ENCODE measurements at places on chromosomes 1 and 21.

DNA sequence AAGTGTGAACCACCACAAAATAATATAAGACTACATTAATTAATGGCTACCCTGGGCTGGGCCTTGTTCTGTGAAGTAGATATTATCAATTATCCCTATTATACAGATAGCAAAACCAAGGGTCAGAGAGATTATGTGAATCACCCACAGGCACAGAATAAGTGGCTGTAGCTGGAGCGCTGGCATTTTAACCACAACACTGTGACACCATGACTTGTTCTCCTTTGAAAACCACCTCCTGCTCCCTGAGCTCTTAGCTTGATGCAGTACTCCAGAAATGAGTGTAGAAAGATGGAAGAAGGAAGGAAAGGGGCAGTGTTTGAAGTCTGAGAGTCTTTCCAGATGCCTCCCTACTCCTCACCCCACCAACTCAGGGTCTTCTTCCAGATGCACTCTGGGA, 29.5 kb upstream of the JUN start:
- no peak for DNase-seq

GRCh38 chr1:29858646-29859045, 622.3 kb downstream of the PTPRU start:
- DNase-seq, result no peak

GRCh38 chr1:151849126-151849525, 4.4 kb downstream of the THEM5 start:
- no peak for DNase-seq

GRCh38 chr1:223147409-223147808, 4.4 kb upstream of the TLR5 start:
- no peak for DNase-seq

DNA sequence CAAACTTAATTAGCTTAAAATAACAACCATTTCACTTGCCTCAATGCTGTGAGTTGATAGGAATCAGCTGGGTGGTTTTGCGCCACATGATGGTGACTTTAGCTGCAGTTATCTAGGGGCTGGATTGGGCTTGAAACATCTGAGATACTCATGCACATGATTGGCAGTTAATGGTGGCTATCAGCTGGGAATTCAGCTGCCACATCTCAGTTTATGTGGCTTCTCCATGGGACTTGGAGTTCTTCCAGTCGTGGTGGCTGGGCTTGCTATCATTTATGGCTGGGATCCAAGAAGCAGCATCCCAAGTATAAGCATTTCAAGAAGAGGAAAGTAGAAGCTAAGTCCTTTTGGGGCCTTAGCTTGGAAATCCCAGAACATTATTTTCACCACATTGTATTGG, 36.4 kb downstream of the PDC start:
- no peak for DNase-seq

- DNase-seq, result no peak
These were observed 423 bp downstream of the URB1 start for GRCh38 chr21:32392299-32392879.

- no peak for DNase-seq
These were observed 2.9 kb downstream of the KCNJ10 start for GRCh38 chr1:160066829-160067745.

DNA sequence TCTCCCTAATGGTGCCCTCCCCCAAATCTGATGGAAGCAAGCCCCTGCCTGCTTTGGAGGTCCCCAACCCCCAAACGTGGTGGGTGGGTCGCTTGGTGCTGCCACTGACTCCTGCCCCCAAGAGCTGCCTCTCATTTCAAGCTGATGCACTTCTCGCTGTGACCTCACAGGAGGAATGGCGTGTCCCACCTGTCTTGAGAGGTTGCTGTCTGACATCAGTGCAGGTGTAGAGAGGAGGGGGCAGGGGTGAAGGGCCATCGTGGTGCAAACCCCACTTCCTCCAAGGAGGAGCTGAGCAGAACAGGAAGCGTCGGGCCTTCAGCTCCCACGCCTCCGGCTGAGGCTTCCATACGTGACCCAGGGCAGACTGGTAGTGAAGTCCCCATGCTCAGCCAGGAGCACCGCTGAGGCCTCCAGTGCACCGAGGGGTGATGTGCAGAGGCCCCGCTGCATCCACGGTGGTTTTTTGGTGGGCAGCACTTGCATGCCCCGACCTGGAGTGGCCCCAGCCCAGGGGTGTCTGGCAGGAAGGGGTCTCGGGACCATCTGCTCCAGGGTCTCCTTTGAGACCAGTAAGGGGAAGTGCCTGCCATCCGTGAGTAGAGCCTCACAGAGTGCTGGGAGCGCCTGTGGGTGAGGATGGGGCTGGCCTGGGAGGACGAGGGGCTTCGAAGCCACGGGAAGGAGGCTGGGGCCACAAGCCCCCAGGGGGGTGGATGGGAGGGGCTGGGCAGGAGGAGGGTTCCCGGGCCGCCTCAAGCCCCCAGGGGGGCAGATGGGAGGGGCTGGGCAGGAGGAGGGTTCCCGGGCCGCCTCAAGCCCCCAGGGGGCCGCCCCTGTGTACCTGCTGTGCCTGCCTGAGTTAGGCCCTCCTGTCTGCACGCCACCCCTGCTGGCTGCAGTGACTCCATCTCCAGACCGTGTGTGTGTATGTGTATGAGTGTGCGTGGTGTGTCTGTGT, 39.8 kb downstream of the WDR4 start:
- no peak for DNase-seq

- no peak for DNase-seq
These were observed 64.1 kb downstream of the USP24 start for GRCh38 chr1:55150880-55151588.

DNA sequence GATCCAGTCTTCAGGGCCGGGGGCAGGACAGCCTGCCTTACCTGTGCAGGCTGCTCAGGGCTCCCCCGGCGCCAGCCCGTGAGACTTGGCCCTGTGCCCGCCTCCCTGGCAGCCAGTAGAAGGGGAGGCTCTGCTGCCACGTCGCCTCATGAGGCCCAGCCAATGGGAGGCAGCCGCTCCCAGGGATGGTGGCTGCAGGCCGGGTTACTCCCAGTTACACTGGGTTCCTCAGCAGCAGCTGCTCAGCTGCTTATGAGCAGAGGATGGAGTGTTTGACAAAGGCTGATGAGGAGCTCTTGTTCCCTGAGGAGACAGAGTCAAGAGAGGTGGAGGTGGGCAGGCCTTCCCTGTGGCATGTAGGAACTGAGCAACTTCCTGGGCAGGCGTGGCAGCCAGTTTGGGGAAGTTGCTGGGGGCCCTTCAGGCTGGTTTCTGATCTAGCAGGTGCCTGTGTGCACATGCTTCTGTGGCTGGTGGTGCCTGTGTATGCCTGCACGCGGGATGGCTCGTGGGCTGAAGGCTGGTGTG, 5.5 kb downstream of the MFSD2A start:
- no peak for DNase-seq

DNA sequence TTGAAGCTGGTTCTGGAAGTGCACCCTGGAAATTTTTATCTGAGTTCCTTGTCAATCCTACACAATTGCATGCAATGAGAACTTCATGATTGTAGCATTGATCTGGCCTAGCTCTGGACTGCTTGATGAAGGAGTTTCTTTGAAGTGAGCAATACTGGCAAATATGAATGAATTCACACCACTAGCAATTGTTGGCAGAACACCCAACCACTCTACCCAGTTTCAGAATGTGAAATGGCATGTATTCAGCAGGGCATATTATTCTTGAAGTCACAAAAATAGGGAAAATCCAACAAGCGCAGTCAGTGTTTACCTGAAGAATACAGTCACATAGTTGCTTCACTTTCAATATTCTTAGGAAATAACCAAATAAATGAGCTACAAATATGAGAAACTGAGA, 57.3 kb downstream of the RGS5 start:
- no peak for DNase-seq

GRCh38 chr21:34989337-34990151, 59.6 kb downstream of the RUNX1 start:
- DNase-seq, result peak; percentile 69

DNA sequence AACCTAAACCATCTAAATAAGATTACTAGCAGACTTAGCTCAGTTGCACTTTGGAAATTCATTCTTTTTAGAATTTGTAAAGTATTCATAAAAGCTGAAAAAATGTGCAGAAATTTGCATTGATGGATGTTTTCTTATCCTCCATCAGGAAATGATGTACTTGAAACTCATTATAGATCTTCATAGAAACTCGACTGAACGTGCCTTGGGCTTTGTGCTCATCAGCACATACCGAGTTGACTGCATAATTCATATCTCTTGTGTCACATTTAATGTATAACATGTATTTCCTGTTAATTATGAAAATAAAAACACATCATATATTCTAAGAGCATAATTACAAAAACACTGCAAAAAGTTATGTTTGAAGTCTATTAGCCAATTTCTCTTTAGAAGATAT, 290.9 kb upstream of the NR5A2 start:
- no peak for DNase-seq

DNA sequence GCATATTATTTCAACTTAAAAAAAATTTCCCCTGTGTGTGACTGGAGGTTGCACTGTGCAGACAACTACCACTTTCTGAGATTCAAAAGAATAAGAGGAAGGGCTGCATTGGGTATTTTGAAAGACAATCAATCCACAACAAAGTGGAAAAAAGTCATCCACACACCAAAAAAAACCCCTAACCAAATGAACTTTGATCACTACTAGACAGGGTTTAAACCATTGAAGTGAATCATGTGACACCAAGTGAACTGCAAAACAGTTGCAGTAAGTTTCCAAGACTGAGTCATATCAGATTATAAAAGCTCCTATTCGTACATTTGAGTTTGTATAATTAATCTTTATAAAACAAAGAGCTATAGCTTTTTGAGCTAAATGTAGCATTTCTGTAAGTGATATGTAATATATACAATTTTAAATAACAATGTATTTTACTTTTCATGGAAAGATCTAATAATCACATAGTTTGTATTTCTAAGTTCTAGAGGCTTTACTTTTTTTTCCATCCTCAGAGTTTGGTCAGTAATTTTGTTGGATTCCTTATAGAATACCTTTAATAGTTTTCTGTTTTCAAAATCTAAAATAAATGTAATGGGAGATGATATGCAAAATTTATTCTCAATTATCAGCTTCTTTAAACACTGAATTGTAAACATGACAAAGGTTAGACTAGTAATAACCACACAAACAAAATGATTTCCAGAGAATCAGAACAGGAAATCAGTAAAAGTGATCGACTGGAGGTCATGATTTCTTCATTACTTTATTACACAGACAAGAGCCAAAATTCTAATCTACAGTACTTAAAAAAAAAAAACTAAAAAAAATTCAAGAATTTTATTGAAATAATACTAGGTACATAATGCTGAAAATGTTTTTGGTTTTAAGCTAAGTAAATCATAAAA, 50.5 kb upstream of the GFI1 start:
- DNase-seq, result no peak

- no peak for DNase-seq
These were observed 143.3 kb downstream of the RPS6KC1 start for GRCh38 chr1:213194383-213194782.
